Spinal cord (tissue), 10 donors: ENCODE measurements at places on chromosomes 7 and 10. TPM values are rescaled to one million over a fixed set of nuclear protein-coding genes. Genes with fewer than 3 reads are reported as not detected.

Gene ADGRA1
- 5.5 TPM for total RNA-seq

DNA sequence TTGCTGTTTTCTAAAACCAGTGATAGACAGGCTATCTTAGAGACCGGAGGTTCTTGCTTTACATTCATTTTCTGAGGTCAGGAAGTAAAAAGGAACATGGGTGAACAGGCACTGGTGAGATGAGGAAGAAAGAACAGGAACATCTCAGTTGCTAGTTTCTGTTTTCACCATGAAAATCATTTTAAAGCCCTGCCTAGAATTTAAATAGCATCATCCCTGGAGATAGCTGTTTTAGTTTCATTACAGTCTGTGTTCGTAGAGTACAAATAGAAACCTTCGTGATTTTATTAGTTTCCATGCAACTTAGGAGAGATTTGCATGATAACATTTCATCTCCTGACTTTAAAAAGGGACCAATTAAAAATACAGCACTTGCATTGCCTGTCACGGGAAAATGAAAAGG is 14.7 kb downstream of the KCNMA1 start:
- no peak for DNase-seq

DNA sequence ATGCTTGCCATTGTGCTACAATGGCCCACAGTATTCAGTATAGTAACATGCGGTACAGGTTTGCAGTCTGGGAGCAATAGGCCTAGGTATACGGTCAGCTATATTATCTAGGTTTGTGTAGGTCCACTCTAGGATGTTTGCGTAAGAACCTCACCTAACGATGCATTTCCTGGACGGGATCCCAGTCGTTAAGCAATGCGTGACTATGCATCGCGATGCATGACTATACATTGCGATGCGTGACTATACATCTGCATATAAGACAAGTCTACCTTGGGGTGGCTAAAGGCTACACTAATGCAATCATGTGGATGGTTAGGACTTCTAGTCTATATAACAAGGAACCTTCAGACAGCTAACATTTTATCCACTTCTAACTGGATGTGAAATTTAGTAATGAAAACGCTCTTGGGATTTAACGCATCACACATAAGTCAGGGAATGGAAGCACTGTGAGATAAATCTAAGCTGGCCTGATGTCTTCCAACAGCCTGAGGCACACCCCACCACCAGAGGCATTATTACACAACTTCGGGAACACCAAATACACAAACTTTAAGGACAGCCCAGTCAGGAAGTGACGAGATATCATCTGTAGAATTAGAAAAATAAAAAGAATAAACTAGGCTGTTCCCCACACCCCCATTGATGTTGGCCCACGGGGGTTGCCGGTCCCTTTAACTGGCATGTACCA is 9.2 kb downstream of the GNA12 start:
- DNase-seq, result no peak

- DNase-seq, result no peak
Measured at GRCh38 chr10:60171436-60172013, 218.2 kb downstream of the ANK3 start.

Gene CPED1
- 26.5 TPM for total RNA-seq

DNA sequence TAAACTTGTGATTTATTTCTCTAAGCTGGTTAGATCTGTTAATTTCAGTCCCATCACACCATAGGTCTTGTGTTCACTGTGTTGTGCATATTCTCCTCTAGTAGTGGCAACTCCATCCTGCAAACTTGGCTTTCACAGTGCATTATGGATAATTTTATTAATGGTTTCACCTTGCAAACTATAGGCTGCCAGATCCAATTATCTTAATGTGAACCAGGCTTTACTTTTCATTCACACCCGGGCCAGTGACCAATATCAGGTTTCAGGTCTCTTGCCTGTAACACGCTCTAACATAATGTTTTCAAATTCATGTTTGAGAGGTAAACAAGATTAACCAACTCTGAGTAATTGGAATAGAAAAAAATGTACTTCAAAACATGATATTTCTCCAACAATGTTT is 1293.0 kb downstream of the REEP3 start:
- no peak for DNase-seq

DNA sequence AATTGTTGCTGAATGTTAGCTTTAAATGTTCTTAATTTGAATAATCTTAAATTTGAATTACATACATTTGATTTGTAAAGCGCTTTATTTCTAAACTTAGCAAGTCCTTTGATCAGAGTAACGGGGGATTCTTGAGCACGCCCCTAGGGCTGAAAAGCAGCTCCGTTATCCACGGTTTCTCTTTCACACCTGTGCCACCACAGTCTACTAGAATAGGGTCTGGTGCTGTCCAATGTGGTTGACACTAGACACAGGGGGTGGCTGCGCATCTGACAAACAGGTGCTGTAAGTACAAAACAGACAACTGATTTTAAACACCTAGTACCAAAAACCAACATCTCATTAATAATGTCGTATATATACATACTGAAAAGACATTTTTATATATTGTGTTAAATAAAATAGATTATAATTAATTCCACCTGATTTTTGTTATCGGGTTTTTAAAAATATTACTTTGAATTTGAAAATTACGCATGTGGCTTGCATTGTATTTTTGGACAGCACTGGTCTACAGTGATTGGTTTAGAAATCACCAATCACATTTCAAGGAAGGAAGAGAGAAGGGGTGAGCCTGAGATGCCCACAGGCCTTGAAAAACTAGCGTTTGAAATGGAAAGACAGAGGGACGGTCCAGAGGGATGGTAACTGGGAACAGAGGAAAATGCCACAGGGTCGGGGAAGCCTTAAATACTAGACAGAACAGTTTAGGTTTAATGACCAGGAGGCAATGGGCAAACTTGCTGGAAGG is 7.3 kb downstream of the SEPHS1 start:
- no peak for DNase-seq

DNA sequence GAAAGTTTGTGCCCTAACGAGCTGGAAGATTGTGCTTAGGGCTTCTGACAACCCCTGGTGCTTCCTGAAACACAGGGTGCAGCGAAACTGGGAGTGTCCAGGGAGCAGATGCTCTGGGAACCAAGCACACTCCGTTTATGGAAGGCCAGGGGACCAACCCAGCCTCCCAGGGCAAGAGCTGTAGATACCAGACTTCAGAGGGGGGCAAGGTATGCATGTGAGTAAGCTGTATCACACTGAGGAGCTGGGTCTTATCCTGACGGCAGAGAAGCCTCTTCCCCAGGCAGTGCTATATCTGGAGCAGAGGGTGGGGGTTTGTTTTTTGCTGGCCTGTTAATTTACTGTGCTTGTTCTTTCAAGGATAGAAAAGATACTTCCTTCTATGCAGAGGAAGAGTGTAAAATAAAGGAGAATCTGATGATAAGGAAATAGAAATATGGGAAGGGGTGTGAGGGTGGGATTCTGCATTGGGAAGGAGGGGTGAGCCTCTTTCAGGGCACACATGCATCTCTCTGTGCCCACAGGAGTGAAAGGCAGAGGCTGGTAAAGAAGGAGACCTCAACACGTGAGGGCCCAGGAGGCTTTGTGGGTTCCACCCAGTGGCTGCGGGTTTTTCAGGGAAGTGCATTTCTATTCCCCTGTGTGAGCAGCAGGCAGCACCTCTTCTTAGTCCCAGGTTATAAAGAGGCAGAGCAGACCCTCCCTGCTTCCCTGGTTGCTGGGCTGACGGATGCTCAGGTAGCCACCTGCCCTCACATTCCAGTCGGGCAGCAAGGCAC is 314.1 kb downstream of the TCERG1L start:
- DNase-seq, result no peak

Gene AGAP6
- total RNA-seq, result 14.3 TPM

GRCh38 chr7:13898957-13899670 is 90.4 kb downstream of the ETV1 start:
- DNase-seq, result no peak

- DNase-seq, result no peak
Measured at GRCh38 chr10:100253041-100253440, 14.4 kb downstream of the CWF19L1 start.

GRCh38 chr7:45088146-45088701 is 545 bp downstream of the NACAD start:
- no peak for DNase-seq

DNA sequence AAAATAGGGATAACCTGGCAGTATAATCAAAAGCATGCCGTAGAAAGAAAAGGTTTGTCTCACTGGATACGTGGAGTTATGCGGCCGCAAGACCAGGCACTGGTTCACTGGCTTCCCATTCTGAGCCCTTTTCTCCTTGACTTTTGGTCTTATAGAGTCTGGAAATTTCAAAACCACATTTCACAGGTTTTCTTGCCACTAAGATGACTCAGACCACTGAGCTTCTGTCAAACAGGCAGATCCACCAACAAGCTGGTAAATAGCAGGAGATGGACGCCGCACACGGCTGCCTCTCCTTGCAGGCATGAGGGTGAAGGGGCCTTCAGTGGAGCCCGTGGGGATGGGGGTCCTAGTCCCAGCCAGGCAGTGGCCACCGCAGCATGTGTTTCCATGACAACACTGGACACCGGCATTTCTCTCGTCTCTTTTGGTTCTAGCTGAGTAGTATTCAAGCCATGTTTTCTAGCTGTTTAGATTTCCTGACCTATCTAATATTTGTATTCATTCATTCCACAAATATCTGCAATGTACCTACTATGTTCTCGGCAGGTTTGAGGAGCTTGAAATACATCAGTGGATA is 55.5 kb downstream of the KLF6 start:
- no peak for DNase-seq

Gene UCMA
- total RNA-seq, result not detected

DNA sequence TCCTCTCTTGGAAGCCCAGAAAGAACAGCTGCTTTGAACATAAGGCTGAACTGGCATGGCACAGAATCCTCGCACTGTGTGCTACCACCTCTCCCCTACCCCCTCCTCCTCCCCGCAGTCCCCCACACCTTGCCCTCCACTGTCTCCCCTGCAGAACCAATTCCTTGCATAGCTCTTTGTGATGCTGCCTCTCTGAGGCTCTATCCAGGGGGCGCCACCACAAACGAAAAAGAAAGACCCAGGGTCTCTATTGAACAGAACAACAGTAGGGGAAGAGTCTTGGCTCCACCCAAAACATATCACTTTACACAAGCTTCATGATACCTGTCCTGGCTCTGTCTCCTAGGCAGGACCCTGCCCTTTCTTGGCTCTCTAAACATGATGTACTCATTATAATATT is 26.2 kb upstream of the EBLN1 start:
- no peak for DNase-seq

DNA sequence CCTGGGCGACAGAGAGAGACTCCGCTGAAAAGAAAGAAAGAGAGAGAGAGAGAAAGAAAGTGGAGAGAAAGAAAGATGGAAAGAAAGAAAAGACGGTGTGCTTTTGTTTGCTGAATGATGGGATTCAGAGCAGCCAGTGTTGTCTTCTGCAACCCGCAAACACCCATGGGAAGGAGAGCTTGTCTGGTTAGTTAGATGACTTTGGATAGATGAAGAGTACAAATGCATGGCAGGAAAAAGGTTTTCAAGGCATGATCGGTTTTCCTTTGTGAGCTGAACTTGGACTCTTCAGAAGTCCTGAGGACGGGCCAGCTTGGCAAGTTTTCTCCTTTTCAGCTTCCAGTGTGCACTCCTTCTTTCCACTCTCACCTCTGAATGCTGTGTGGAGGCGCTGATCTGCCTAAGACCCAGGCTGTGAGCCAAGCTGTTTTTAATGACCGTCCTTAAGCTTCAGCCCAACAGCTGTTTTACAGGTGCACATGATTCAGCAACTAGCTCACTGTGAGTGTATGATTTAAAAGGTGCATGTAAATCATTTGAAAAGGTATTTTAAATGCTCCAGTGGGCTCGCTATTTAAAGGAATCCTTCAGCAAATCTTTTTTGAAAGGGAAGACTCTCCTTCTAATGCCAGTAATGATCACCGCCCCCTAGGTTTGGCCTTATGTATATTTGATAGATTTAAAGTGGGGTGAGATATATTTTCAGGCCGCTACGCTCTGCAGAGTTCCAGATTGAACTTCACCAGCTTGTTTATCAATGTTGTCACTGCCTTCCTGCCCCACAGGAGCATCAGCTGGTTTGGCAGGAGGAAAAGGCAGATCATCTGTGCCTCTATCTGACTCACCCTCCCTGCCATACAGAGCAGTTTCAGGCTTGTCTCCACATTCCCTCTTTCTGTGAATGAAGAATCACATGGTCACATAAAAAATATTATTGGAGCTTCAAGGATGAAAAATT is 115.0 kb downstream of the PLXDC2 start:
- peak; percentile 30 for DNase-seq

DNA sequence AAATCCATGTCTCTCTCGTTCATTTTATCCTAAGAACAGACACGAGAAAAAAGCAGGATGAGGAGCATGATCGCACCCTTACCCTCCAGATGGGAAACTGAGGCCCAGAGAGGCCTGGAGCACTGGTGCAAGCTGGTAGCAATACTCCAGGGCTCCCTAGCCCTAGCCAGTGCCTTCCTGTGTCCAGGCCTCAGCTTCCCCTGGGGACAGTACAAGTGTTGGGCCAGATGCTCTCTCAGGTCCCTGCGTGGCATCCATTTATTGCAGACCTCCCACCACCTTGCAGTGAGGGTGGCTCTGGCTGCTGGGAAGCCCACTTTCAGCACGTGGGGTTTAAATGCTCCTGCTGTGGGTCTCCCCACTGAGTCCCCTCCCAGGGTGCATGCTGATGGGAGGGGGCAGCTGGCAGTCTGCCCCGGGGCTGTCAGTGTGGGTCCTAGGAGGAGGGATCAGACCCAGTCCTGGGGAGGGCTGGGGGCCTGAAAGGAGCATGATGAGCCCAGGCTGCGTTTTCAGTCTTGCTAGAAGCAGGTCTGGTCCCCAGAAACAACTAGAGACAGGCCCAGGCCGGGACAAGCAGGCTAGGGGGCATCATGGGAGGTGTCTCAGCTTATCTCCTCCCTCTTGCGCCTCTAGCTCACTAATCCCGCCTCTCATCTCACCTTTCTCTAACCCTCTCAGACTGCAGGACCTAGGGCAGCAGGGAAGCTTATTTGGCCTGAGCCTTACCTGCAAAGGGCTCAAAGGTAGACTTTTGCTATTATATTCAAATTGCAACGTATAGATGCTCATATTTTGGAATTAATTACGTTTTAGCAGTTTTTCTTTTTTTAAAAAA is 662 bp upstream of the PPIF start:
- no peak for DNase-seq
